ENCODE measurements at places on chromosomes 4 and X.

- no peak for DNase-seq
Observed at GRCh38 chr4:112735474-112735951, 98.6 kb downstream of the LARP7 start.

DNA sequence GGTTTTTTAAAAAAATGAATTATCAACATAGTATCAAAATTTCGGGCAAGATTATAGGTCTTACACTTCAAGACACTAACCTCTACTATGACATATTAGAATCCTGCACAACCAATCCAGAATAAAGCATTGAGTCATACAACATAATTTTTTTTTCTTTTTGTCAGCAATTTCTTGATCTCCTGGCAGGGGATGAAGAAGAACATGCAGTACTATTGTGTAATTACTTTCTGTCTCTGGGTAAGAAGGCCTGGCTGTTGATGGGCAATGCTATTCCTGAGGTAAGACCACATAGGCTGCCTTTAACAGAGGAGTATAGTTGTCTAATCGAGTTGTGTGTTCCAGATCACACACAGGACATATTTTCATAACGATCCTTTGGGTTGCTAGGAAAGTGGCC is 67.5 kb downstream of the FBXL5 start:
- DNase-seq, result no peak

DNA sequence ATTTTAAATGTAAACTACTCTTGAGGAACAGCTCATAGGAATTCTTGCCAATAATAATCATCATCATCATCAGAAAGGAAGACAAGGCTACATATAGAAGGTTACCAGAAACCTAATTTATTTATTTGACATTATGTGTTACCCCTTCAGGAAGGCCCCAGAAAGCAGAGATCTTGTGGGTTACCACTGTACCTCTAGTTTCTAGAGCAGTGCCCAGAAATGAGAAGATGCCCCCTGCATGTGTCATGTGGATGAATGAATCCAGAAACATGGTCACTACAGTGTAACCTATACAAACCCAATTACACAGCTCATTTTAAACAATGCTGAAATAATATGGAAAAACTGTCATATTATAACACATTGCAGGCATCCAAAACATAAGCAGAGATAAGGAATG is 70.4 kb downstream of the ARAP2 start:
- no peak for DNase-seq

DNA sequence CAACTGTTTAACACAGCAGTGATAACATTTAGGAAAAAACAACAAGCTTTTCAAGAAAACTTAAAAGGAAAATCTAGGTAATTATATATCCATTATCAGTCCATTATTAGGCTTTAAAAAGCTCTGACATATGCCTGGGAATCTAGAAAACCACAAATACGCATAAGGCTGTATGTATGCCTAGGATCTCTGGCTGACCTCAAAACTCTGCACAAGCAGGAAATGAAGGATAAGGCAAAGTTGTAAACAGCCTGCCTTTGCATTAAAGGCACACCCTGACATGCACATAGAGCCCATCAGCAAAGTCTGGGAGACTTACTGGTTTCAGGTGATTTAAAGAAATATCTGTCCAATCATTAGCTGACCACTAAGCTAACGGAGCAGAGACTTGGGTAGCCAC is 14.0 kb downstream of the TIMP1 start:
- DNase-seq, result no peak

DNA sequence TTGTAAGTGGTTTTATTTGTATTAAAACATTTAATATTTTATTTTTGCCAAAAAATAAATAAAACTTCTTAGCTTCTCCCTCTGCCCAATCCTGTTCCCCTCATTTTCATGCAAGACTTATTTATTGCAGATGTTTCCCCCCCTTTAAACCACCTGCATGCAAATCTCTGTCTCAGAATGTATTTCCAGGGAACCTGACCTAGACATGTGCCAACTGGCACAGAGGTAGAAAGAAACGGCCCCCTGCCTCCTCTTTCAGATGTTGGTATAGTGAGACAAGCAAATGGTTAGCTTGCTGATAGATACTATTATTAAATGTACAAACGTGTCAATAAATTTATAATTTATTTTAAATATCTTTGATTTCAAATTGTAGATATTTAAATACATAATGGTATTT is 47.1 kb downstream of the KLF3 start:
- DNase-seq, result no peak

DNA sequence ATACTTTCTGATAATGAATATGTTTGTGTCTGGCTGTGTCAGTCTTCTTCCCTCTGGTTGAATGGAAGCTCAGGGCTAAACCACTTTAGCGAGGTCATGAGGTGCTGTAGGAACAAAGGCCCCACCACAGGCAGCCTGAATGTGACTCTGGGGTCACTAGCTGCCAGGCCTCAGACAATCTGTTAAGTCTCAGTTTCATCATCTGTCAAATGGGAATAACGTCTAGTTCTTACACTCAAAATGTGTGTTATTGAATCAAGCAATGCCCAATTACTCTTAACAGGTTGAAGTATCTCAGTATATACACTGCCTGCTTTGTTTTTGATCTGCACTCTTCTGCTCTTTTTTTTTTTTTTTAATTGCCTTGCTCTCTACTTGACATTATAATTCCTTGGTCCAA is 148.6 kb downstream of the STK32B start:
- no peak for DNase-seq

GRCh38 chr4:163527172-163527571 is 32.7 kb downstream of the TMA16 start:
- DNase-seq, result no peak

GRCh38 chr4:165418073-165418472 is 39.3 kb downstream of the CPE start:
- no peak for DNase-seq

DNA sequence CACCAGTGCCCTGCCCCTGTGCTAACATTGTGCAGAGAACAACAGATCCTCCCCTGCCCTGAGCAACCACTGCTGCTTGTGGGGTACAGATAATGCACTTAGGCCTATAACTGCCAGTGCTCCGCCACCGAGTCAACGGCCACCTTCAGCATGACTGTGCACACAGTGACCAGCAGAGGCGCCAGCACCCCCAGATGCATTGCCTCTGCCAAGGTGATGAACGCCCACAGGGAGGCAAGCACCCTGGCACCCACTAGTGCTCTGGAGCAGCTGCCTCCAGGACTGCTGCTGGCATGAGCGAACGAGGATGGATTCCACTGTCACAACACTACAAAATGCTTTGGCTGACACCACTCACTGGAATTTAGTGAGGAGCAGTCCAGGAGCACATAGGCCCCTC is 38.2 kb downstream of the SPIN2B start:
- no peak for DNase-seq

DNA sequence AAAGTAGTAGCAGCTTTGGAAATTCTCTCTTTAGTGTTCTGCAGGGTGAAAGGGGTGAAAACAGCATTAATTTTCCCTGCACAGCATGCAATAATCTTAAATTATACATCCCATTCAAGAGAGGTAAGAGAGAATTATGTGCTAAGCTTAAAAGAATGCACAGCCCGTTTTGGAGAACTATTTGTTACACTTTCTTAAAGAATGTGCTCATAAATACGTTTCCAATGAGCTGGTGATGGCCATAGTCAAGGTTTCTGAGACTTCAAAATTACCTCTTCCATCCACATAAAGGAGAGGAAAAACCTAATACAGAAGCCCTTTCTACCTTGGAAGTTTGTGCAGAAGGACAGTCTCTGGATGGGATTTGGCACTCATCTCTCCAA is 766.7 kb upstream of the TENM3 start:
- DNase-seq, result no peak

GRCh38 chr4:186204103-186204559 is 12.8 kb downstream of the CYP4V2 start:
- peak; percentile 50 for DNase-seq

DNA sequence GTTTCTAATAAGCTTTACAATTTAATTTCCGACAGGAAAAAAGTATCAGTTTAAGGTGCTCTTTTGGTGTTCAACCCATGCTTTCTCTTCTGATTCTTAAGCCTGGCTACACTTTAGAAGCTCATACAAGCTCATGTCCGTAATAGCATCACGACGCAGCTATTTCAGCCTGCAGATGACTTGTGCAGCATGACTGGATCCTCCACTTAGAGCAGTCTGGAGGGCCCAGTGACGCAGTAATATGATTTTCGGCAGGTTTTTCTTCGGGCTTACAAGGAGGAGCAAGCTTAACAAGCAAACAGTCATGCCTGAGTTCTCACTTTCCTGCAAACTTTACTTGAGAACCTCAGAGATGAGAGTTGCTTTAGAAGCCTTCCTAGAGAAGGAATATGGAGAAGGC is 85.3 kb upstream of the MAML3 start:
- no peak for DNase-seq

- no peak for DNase-seq
Observed at GRCh38 chrX:14038375-14039085, 8.8 kb upstream of the GEMIN8 start.

DNA sequence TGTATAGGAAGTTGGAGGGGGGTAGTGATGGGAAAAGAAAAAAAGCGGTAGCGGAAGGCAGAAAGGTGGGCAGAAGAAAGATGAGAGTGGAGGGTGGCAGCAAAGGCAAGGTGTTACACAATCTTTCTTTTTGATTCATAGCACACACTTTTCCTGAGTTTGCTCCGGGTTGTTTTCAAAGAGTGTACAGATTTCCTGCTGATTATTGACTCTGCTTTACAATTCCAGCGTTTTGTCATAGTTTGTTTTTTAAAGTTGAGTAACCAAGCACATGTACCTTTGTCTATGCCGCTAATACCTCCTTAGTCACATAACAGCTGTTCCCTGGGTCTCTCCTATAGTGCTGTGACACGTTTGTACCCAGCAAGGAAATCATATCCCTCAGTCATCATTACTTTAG is 50.3 kb downstream of the AGA start:
- DNase-seq, result no peak

DNA sequence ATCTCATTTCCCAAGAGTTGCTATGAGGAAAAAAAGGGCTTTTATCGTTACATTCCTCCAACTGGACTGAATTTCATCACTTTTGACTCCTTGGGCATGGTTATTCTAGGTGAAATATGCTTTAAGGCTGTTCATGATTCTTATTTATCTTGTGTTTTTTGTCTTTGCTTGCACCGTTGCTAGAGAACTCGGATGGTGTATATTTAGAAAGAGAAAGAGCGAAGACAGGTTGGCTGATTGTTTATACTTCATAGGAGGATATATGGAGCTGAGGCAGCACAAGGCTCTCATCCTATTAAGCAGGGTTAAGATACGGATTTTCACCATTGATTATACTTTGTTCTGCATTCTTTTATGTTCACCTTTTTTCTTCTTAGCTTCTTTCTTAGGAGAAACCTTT is 94.9 kb upstream of the GEMIN8 start:
- no peak for DNase-seq

DNA sequence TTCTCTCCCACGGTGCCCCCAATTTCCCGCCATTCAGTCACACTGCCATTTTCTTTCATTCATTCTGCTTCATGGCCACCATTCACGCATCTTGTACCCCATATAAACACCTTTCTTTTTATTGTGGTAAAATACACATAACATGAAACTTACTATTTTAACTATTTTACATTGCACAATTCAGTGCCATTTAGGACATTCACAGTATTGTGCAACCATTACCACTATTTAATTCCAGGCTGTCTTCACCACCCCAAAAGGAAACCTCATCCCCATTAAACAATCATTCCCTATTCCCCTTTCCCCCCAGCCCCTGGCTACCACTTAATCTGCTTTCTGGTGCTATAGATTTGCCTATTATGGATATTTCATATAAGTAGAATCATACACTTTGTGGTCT is 15.9 kb downstream of the SPACA5 start:
- DNase-seq, result no peak

GRCh38 chrX:20240201-20240600 is 26.5 kb downstream of the RPS6KA3 start:
- DNase-seq, result no peak
